Brain (organoid and tissue), 16 donors: ENCODE measurements at places on chromosomes 3 and 15.

GRCh38 chr3:106809623-106810299 is 567.5 kb upstream of the CCDC54 start:
- peak; percentile 93 for DNase-seq

DNA sequence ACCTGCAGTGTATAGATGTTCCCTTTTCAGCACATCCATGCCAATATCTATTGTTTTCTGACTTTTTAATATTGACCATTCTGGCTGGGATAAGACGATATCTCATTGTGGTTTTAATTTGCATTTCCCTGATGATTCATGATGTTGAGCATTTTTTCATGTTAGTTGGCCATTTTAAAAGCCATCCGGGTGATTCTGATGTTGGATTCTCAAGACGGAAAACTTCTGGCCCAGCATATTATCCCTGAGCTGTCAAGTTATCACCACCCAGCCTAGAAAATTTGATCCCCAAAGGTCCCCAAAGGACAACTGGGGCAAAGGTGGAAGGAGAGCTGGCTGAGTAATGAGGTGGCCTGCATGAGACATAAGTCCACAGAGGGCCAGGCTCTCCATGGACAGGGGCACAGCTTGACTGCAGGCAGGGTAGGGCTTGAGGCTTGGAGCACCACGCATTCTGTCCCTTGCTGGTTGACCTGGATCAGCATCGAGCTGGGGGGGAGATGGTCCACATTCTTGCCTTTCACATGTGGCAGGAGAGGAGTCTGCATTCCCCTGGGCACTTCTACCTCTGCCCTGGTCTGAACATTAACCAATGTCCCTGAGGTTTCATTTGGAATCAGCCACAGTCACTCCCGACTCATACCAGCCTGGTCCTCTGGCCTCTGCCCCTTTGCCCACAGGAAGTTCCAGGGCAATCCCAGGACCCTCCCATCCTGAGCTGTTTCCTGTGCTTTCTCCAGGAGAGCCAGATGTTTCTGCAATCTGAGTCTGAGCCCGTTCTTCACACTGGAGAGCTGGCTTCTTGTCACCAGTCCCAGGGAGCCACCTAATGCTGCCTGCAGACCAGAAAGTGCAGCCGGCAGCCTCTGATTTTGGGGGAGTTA is 69.2 kb downstream of the ISG20 start:
- DNase-seq: no peak

- DNase-seq: no peak
Measured at GRCh38 chr15:40306371-40306770, 1.4 kb downstream of the PLCB2 start.

DNA sequence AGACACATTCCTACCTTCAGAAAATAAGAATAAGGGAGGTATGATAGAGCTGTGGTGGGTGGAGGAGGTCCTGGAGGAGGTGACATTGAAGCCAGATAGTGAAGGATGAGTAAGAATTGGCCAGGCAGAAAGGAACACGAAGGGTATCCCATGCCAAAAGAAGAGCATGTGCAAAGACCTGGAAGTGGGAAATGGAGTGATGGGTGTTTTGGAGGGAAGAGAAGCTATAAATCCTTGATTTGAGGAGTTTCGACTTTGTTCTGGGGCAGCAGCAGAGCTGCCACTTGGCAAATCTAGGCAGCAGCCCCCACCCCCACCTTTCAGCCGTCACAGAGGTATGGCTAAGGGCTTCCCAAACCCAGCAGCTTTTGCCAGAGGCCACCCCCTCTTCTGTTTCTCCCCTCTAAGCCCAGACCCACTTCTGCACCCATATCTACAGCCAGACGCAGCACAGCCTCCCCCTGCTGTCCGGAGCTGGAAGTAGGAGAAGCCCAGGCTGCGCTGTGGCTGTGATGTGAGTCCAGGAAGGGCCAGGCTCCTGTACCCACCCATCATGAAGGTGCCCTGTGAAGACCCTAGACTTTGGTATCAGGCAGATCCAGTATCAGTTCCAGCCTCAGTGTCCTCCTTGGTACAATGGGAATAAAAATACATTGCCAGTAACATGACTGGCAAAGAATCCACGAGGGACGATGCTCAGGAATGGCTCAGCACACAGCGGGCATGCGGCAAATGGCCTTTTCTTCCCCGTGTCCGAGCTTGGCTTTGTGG is 188.7 kb upstream of the LINGO1 start:
- peak; percentile 86 for DNase-seq

DNA sequence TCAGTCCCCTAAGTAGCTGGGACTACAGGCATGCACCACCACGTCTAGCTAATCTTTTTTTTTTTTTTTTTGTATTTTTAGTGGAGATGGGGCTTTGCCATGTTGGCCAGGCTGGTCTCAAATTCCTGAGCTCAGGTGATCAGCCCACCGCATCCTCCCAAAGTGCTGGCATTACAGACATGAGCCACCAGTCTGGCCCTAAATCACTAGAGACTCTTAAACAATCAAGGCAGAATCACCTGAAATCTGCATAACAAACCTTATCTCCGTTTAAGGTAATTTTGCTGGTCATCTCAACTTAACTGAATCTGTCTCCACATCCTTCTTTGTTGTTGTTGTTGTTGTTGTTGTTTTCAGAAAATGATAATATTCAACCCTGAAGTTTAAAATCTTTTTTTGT is 5.6 kb upstream of the TRMT10C start:
- no peak for DNase-seq

DNA sequence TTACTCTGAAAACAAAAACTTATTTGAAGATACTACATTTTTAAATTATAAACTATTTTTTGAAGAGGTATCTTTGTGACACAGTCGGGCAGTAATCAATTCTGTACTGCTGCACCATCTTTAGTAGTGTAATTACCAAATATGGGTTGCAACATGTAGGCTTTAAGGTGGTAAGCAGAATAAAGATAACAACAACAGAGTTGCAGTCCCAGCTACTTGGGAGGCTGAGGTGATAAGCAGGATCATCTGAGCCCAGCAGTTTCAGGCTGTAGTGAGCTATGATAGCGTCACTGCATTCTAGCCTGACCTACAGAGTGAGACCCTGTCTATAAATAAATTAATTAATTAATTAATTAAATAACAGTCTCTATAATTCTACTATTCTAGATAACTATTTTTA is 6.0 kb downstream of the PLOD2 start:
- DNase-seq: no peak

DNA sequence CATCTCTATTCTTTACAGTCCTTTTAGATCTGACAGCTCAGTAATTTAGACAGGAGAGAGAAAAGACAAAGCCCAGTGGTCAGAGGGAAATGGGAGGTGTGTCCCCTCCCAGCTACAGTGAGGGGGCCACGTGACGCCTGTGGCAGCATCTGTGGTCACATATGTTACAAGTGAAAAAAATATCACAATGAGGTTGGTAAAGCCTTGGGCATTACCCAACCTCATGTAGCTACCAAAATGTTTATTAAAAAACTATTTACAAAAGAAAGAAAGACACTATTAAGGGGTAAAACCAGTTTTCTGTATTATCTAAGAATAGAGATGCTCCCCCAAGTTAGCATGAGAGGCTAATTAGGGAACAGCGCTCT is 42.9 kb upstream of the PLCL2 start:
- DNase-seq: peak; percentile 30

DNA sequence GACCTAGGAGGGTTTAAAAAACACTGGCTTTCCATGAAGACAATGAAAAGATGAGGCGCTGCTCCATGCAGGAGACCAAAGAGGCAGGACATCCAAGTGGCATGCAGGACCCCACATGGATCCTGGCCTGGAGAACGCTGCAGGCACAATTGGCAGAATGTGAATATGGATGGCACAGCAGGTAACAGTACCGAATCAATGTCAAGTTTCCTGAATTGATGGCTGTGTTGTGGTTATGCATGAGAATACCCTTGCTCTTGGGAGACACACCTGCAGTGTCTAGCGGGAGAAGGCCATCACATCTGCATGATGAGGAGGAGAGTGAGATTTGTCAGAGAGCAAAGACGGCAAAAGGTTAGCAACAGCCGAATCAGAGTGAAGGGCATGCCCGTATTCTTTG is 74.3 kb upstream of the SEC13 start:
- no peak for DNase-seq

DNA sequence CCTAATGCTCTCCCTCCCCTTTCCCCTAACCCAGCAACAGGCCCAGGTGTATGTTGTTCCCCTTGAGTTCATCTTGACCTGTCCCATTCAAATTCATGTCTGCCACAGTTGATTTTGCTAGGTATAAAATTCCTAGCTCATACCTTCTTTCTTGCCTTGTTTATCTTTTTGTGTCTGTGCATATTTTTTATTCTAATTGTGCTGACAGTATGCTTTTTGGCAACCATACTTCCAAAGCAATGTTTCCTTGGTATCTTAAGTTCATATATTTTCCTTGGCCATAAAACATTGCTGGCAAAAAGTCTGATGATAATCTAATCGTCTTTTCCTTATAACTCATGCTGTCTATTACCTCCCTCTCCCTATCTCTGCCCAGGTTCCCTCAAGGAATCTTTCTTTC is 15.5 kb downstream of the LNP1 start:
- DNase-seq: no peak

GRCh38 chr3:48511551-48511950 is 7.6 kb upstream of the SHISA5 start:
- no peak for DNase-seq

GRCh38 chr15:45156744-45157455 is 27.1 kb downstream of the DUOX1 start:
- DNase-seq: no peak

GRCh38 chr3:33006571-33007286 is 55.3 kb downstream of the CCR4 start:
- DNase-seq: no peak

- no peak for DNase-seq
Measured at GRCh38 chr3:161647936-161648470, 151.4 kb downstream of the OTOL1 start.

DNA sequence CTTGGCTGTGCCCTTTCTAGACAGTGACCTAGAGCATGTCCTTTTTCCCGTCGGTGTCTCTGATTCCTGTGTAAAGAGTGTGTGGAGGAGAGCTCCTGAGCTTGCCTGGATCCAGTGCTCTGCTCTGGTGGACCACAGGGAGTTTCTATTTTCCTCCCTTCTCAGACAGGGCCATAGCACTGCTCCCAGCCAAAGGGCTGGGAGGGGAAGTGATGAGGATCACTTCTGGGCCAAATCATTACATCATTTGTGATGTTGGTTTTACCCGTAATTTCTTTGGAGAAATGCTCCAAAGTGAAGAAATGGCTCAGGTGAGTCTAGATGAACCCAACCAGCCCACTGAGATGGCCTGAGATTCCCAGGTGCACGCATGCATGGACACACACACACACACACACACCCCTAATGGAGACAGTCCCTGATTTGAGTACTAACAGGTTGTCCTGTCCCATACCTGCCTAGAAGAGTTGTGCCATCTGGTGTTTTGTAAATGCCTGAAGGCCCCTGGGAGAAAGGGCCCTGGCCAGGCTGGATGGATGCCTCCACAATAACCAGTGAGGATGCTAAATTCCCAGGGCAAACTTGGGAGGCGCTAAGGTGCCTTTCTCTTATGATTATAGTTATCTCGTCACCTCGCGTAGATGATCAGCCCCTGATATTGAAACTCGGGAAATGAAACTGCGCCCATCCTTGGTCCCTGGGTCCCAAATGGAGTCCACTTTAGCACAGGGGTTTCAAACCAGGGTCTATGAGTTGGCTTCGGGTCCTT is 86.9 kb downstream of the ASB7 start:
- no peak for DNase-seq

DNA sequence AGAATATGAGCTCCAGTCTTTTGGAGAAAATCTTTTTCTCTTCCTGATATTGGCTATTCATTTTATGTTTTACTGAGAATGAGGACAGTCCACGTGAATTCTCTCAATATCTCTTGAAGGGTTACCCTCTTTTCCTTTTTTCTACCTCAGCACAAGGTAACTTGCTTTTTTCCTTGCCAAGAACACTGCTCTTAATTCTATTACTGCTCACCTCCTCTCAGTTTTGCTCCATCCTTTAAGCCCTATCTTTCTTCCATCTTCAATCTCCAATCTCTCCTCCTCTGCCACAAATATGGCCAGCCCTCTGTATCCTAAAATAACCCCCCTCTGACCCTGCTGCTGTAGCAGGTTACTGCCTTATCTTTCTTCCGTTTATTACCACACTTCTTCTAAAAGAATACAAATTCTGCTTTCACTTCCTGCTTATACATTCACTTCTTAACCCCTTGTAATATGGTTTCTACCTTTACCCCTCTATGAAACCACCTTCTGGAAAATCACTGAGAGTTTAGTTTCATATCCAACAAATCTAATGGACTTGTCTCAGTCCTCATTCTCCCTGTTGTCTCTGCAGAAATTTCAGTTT is 89.0 kb downstream of the NFKBIZ start:
- DNase-seq: no peak

- no peak for DNase-seq
Measured at GRCh38 chr3:67437090-67437489, 217.3 kb downstream of the SUCLG2 start.

- no peak for DNase-seq
Measured at GRCh38 chr3:20047341-20047779, 7.1 kb downstream of the KAT2B start.

DNA sequence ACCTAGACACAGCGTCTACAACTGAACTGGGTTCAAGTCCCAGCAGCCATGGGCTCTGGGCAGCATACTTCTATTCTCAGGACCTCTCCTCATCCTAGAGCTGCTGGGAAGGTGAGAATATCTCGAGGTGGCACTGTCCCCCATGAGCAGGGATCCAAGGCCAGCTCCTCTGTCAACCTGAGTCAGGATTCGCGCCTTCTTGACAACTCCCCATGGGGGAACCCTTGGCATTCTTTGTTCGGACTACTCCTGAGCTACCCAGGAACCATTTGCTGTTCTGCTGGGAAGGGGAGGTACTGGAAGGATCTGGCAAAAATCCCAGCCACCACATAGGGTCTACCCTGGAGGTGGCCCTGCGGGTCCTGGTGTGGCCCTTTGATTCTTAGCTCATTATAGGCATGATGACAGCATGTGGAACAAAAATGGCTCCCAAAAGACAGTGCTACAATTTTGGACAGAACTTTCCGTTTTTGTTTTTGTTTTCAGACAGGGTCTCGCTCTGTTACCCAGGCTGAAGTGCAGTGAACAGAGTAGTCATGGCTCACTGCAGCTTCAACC is 22.3 kb downstream of the PLXNB1 start:
- no peak for DNase-seq
